NCI-H1105 (cell line): ENCODE measurements at places on chromosomes 1 and 21.

DNA sequence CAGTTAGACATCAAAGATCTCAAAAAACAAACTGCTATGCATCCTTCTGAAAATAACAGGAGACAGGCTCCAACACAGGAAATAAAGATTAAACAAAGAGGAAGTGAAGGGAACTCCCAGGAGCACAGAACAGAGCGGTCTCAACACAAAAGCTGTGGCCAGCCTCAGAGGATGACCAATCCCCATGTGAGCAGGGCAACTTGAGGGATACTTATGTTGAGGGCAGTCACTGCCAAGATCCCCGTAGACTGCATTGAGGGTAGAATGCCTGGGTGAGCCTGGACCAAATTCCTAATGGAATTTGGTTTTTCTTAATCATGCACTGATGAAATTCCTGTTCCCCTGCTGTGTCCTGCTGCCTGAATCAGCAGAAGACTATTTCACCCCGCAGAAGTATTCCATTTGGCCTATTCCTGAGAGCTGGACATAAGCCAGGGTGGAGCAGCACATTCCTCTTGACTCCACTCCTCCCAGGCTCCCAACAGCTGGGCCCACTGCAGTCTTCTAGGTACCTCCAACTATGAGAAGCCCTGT, 49.0 kb downstream of the JAK1 start:
- DNase-seq, result no peak

- no peak for DNase-seq
Observed at GRCh38 chr1:205669341-205670149, 10.8 kb downstream of the SLC45A3 start.

- DNase-seq, result no peak
Observed at GRCh38 chr1:70314706-70315304, 39.7 kb downstream of the ANKRD13C start.

DNA sequence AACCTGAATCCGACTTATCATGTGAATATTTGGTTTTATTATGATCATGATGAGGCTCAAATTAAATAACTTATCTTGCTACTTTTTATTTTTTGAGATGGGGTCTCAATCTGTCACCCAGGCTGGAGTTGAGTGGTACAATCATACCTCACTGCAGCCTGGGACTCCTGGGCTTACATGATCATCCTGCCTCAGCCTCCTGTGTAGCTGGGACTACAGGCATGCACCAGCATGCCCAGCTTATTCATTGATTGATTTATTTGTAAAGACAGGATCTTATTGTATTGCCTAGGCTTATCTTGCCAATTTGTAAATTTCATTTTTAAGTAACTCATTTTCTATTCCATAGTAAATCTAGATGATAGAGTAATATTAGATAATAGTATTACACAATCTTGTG, 84.3 kb downstream of the COL11A1 start:
- DNase-seq, result no peak

GRCh38 chr21:45618287-45618686, 25.2 kb upstream of the PCBP3 start:
- DNase-seq, result no peak

DNA sequence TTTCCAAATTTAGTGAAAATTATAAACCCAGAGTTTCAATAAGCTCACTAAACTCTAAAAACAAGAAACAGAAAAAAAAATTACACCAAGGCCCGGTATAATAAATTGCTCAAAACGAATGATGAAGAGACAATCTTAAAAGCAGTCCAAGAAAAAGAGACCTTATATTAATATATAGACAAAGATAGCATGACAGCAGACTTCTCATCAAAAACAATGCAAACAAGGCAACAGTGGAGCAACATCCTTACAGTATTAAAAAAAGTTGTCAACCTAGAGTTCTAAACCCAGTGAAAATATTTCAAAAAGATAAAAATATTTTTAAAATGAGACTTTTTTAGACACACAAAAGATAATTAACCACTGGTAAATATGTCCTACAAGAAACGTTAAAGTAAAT, 46.7 kb downstream of the KIFAP3 start:
- no peak for DNase-seq

- no peak for DNase-seq
Observed at GRCh38 chr1:183302452-183303322, 115.5 kb downstream of the NMNAT2 start.
